ENCODE measurements at places on chromosomes 1 and 21.

DNA sequence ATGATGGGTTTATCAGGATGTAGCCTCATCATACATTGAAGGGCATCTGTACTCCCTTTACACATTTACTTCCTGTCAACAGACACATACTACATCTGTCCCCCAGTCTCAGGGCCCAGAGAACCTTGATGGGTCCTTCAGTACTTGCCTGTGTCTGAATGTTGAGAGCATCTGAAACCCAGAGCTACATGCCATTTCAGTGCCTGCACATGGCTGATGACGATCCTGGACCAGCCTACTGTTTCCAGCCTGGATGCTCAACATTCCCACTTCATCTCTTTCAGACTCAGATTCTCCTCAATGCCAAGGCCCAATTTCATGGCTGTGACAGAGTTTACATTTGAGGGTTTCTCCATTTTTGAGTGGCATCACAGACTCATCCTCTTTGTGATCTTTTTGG, at the start of gene OR10J4:
Gene OR10J4, plus strand, starts transcription at position 301 of the 400 bp plus-strand sequence.
- no peak for DNase-seq

- DNase-seq, result no peak
Observed at GRCh38 chr1:117919376-117919775, 10.0 kb downstream of the GDAP2 start.

DNA sequence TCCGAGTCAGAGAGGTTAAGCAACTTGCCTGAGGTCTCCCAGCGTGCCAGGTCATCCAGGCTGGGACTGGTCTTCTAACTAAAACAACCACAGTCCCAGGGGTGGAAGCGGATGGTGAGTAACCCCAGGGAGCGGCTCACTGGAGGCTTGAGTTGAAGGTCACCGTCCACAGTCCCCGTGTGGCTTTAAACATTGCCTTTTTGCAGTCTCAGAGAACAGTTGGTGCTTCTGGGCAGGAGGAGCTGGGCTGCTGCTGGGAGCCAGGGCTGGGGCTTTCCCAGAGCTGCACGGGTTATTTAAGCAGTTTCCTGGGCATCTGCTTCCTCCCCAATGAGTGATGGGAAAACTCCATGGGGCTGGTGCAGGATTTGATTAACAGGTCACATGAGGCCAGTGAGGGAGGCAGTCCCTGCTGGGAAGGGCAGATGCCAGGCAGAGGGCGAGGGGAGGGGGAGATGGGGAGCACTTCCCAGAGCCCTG, 12.3 kb downstream of the ARHGEF10L start:
- DNase-seq, result no peak

DNA sequence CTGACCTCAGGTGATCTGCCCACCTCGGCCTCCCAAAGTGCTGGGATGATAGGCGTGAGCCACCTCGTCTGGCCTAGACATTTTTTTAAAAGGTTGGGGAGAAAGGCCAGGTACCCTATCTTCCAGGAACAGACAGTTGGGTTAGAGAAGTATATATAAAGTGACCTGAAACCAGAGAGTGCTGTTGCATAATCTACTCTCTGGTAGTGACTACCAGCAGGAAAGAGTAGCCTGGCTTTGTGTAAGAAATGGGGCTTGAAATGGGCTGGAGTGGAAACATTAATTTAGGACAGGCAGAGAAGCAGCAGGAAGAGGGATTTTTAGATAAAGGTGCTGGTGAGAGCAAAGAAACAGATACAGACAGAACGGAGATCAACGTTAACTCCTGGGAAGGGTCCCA, 125.8 kb upstream of the HOOK1 start:
- no peak for DNase-seq

DNA sequence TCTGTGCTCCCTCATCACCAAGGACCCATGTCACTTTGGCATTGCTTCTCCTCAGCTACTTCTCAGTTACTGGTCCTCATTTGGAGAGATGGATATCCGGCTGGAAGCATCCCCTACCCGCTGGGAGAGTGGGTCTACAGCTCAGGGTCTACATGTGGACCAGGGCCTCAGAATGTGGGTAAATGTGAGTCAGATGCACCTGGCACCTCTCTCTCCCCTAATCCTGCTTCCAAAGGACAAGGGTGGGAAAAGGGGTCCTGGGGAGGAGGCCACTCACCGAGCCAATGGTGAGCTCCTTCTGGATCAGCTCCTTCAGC, 908 bp downstream of the S100A6 start:
- DNase-seq, result no peak

DNA sequence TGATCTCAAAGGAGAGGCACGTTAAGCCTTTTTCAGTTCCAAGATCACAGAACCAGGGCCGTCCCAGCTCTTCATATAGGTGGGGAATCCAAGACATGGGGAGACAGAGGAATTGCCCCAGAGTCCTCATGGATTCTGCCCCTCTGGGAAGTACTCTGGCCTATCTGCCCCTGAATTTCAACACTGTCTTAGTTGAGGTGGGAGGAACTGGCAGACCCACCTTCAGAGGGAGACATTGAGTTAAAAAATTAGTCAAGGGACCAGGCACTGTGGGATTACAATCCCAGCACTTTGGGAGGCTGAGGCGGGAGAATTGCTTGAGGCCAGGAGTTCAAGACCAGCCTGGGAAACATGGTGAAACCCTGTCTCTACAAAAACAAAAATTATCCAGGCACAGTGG, 2.1 kb upstream of the KNCN start:
- DNase-seq, result no peak

- DNase-seq, result no peak
Observed at GRCh38 chr1:210915890-210916507, 217.9 kb downstream of the KCNH1 start.

DNA sequence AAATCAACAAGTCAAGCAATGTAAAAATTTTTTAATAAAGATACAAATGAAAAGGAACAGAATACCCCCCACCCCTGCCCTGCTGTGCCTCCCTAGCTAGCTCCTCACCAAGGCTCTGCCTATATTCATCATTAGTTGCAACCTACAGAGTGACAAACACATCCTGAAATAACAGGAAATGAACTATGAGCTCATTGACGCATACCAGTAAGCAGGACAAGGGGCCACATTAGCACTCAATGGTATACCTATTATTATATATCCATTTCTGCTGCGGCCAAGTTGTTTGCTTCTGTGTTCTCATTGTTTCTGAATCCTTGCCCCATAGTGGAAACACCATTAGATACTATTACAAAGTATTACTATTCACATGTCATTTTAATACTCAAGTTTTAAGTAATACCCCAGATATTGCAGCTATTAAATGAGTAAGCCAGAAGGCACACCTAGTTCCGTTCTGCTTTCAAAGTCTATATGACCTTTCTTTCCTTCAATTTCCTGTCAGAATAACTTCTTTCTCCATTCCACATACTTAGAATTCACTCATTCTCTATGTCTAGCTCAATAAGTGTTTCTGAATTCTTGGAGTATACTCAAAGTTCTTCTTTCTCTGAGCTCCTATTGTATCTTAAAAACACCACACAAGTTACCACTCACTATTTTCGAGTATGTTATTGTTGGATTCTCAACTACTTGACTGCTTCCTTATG, 1214.9 kb downstream of the PLA2G4A start:
- DNase-seq, result no peak

All from activated CD4-positive, alpha-beta T cell treated with anti-CD3 and anti-CD28 coated beads, Interleukin-2, amount 10 ng/mL, durations not matched to agents 7 days and 5 days (primary cell).